ENCODE measurements at places on chromosomes 1 and 21.

DNA sequence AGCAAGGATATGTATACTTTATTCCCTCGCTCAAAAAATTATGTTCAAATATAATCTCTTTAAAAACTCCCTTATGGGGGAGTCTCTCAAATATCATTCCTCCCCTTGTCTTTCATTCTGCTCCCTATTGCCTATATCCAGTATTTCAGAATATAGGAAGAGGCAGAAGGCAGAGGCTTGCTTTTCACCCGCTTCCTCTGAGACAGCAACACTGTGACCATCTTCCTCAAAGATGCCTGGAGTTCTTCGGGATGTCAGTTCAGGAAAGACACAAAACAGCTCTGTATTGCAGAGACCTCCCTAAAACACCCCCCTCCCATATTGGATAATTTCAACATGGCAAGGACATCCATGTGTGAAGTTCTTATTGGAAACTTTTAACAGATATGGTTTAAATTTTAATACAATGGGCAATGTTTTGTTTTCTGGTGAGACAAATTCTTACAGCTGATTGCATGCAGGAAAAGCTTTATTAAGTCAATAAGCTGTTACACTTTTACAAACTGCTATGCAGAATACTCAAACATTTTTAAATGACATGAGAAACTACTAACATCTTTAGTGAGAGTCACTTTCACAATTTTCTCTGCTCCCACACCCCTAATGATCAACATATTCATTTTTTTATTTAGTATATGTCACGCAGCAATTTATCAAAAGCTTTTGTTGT lies 4.8 kb downstream of the DIRAS3 start:
- no peak for DNase-seq

GRCh38 chr1:145837656-145838055 lies 7.8 kb upstream of the NUDT17 start:
- DNase-seq = no peak

DNA sequence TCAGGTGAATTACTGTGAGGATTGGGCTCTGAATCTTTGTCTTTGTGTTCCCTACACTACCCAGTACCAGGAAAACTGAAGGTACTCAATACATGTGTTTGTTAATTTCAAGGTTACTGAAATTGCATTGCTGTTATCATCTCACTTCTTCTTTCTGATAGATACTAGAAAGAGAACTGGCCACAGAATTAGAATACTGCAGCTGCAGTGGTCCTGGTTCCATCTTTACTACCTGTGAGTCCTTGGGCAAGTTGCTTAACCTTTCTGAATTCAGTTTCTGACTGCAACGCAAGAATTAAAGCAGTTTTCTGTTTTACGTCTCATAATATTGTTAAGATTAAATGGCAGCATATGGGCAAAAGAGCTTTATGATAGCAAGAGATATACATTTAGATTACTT lies 263.5 kb downstream of the LMO4 start:
- DNase-seq = no peak

- DNase-seq = no peak
Measured at GRCh38 chr1:215160351-215160750, 77.8 kb downstream of the KCNK2 start.

GRCh38 chr1:204081164-204081790 lies 8.4 kb downstream of the SOX13 start:
- DNase-seq = no peak

DNA sequence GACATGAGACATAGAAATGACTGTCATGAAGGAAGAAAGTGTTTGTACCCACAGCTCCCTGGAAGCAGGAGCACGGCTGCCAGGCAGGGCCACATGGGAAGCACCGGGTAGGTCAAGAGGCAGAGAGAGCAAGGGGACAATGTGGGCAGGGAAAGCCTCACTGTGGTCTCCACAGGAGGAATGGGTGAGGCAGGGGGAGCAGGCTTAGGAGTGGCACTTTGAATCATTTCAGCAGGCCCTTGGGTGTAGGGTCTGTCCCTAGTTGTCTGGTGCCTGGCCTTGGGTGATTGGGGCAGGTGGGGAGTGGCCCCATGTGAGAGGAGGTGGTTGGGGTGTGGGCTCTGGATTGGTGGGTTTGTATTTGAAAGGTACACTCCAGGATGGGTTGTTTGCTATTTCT lies 83.9 kb downstream of the PCBP3 start:
- no peak for DNase-seq

DNA sequence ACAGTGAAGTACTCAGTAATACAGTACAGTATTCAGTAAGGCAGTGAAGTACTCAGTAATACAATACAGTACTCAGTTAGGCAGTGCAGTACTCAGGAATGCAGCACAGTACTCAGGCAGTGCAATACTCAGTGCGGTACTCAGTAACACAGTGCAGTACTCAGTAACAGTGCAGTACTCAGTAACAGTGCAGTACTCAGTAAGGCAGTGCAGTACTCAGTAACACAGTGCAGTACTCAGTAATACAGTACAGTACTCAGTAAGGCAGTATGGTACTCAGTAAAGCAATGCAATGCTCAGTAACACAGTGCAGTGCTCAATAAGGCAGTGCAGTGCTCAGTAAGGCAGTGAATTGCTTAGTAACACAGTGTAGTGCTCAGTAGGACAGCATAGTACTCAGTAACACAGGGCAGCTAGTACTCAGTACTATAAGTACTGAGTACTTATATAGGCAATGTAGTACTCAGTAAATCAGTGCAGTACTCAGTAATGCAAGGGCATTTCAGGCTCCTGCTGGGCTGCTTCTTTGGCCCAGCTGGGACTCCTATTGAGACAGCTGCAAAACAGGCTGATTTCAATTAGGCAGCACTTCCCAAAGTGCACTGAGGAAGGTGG lies 411.3 kb downstream of the DISC1 start:
- no peak for DNase-seq

- no peak for DNase-seq
Measured at GRCh38 chr1:177858332-177858821, 111.5 kb downstream of the SEC16B start.

- no peak for DNase-seq
Measured at GRCh38 chr1:181438013-181438412, 45.3 kb upstream of the CACNA1E start.

GRCh38 chr1:80155371-80155770 lies 1148.8 kb upstream of the ADGRL4 start:
- DNase-seq = no peak

DNA sequence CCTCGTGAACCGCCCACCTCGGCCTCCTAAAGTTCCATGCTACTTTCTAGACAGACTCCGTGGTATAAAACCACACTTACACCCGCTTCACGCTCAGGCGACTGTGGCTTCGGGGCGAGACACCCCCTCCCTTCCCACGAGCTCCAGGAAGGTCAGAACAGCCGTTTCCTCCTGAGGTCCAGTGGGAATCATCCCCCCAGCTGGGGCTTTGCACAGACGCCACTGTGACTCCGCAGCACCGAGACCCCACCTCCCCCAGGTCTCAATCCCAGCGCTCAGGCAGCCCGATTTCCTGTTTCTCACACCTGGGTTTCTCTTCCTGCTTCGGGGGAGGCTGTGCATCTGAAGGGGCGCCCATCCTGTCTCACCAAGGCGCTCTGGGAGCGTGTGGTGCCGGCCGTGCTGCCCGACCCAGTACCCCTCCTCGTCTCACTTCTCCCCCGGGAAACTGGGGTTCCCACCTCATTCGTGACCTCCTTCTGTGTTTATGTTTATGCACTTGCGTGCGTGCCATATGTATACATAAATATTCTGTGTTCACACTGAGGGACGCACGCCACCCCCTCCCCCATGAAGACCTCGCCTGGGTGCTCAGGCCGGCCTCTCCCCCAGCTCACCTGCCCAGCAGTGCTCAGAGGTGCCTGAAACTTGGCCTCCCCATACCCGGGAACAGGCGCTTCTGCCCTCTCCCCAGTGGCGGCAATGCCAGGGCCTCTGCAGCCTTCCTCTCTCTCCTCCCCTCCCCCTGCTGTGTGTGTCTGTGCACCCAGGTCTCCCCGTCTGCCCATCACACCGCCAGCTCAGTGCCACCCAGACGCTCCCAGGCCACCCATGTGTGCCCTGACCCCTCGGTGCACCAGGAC lies 14.6 kb downstream of the SLC35E2B start:
- peak; percentile 41 for DNase-seq

DNA sequence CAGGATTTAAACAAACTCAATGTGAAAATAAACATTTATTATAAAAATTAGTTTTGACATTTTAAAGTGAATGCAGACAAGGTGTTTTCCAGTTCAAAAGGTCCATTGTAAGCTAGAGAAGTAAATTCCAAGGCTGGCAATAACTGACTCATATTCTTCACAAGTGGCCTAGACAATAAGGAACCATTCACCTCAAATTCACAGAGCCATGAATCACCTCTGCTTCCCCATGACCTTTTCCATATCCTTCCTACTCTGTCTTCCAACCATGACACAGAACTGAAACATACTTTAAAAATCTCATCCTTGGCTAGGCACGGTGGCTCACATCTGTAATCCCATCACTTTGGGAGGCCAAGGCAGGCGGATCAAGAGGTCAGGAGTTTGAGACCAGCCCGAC lies 24.8 kb downstream of the F11R start:
- no peak for DNase-seq

DNA sequence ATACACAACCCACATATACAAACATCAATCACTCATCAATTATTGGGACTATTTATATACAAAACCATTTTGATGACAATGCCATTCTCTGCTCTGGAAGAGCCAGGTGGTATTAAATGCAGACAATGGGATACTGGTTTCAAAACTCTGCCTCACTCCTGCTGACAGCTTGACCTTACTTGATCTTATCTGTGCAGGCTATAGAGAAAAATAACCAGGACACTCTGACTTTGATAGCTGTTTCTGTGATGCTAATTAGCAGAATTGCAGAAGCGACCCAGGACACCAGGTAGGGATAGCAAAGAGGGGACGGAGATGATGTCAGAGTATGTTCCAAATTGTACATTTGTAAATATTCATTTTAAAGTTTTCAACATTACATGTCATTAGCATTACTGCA lies 89.5 kb downstream of the OLFM3 start:
- no peak for DNase-seq

GRCh38 chr1:63326473-63327380 lies 4.4 kb downstream of the FOXD3 start:
- DNase-seq = no peak

DNA sequence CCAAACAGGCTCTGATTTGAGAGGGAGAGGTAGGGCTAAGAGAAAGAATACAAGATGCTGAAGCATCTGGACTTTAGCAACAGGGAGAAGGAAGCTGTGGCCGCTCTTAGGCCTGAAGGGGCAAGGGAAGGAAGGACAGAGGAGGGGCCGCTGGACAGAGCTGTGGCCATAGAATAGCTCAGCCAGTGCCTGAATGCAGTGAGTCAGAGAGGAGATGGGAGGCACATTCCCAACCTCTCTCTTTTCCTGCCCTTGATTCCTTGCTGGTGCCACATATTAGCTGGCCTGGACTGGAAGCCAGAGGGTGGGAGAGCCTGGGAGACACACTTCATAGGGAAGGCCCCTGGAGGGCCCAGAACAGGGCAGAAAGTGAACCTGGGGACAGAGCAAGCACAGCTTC lies 83.4 kb upstream of the POU3F1 start:
- DNase-seq = no peak

GRCh38 chr1:45621895-45622523 lies 1.8 kb downstream of the CCDC17 start:
- DNase-seq = no peak

- no peak for DNase-seq
Measured at GRCh38 chr1:41467673-41468072, 16.8 kb downstream of the EDN2 start.

GRCh38 chr1:150111670-150112069 lies 38.0 kb upstream of the PLEKHO1 start:
- DNase-seq = no peak

- DNase-seq = no peak
Measured at GRCh38 chr1:56526571-56527174, 52.7 kb downstream of the PLPP3 start.

DNA sequence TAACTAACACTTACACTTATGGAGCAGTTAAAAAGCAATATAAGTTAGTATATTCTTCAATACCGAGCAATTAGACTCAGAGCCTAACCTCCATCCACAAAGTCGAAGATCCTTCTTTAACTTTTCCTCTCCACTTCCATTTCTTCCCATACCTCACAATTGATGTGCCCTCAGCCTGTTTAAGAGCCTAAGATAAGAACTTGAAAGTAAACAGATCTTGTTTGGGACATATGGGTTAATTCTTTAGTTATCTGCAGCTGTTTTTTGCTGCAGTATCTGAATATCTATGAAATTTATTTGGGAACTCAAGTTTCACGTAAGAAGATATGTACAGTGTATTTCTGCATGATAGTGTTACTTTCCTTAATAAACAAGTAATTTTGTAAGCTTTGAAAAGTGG lies 51.5 kb downstream of the MIGA1 start:
- no peak for DNase-seq

DNA sequence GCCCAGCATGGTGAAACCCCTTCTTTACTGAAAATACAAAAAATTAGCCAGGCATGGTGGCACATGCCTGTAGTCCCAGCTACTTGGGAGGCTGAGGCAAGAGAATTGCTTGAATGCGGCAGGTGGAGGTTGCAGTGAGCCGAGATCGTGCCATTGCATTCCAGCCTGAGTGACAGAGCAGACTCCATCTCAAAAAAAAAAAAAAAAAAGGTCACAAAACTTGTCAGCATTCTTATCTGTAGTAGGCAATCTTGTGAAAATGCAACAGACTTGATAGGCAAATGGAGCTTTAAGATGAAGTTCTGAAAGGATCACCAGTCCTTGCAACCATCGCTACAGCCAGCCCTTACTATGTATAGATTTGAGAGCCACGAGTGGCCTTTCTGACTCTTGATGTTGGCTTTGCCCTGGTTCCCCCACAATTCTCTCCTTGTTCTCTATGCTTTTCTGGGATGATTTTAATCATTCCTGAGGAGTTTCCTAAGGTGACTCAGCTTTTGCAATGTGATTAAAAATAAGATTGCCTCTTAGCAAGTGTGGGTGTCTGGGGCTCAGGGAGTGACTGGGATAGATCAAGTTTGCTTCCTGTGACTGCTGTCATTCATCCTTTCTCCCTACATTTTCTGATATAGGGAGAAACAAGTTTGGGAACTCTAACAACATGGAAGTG lies 7.1 kb upstream of the MAP1LC3C start:
- DNase-seq = no peak

DNA sequence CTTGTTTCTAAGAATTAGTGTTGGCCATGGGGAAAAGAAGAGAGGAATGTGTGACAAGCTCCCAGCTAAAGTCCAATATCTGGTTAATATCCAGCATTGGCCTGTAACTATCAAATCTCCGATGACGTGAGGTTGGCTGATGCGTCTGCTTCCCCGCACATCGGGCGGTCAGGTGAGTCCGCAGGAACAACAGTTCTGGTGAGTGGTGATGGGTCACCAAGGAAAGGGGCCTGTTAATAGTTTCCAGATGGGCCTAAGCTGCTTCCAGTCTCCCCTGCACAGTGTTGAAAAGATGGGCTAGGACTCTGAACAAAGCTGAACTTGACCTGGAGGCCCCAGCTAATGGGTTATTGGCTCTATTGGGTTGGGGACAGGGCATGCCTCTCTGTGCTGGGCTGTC lies 193.1 kb upstream of the EDN2 start:
- no peak for DNase-seq

DNA sequence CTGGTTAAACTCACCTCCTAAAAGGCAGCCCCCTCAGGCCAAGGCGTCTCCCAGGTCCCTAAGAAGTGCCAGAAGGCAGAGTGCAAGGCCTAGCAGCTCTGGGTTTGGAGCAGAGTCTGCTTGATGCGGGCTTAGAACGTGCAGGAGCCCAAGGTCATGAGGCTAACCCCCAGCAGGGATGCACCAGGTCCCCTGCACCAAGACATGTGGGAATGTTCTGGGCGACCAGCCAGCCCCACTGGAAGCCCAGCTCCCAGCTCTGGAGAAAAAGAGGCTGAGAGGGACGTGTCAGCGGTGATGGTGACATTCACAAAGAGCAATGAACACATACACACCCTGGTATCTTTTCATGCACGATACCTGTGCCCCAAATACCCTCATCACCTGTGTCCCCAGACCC lies 5.1 kb downstream of the LRRN2 start:
- DNase-seq = no peak
